HT1080 (cell line): ENCODE measurements at places on chromosomes 3 and 15. TPM values are rescaled to one million over a fixed set of nuclear protein-coding genes. Genes with fewer than 3 reads are reported as not detected.
A peak's percentile ranks its signal among the peaks of the same experiment; 100 is the strongest.

- DNase-seq = no peak
Measured at GRCh38 chr3:124057420-124057819, 65.5 kb upstream of the ROPN1 start.

DNA sequence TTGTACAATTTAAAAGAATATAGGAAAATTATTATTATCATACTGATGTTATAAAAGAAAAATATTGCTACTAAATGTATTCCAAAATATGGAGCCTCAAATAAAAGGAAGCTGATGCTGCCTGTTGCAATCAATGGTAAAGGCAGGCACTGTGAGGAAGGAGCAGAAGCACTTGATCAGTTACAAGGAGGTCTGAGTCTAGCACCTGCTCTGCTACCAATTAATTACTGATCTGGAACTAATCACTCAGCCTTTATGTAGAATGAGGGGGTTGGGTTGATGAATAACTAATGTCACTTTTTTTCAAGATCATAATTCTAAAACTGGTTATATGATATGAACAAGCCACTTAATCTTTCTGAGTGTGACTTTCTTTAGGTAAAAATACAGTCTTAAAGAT, 5.5 kb downstream of the ADGRG7 start:
- DNase-seq = no peak

- DNase-seq = no peak
Measured at GRCh38 chr15:61031532-61031931, 197.6 kb downstream of the RORA start.

DNA sequence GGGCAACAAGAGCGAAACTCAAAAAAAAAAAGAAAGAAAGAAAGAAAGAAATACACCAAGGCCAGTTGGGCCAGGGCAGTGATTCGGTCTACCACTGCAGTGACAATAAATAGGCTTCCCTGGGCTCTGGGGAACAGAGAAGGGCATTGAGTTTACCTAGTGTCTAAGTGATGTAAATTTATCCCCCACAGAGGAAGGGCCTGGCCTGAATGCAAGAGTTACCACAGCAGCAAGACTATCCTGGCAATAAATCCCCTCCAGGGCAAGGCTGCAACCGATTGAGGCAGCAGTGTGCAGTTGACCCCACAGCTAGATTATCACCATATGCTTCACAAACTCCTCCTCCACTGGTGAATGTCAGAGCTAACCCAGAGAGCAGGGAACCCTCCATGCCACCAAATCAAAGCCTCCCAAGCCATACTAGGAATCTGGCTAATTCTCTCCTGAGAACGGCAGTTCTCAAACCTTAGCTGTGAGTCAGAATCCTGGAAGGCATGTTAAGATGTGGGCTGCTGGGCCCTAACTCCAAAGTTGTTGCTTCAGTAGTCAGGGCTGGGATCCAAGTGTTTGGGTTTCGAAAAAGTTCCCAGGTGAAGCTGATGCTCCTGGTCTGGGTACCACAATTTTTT, 64.3 kb upstream of the GATM start:
- peak; percentile 26 for DNase-seq

GRCh38 chr3:160393346-160394008, 5.5 kb downstream of the IFT80 start:
- no peak for DNase-seq

DNA sequence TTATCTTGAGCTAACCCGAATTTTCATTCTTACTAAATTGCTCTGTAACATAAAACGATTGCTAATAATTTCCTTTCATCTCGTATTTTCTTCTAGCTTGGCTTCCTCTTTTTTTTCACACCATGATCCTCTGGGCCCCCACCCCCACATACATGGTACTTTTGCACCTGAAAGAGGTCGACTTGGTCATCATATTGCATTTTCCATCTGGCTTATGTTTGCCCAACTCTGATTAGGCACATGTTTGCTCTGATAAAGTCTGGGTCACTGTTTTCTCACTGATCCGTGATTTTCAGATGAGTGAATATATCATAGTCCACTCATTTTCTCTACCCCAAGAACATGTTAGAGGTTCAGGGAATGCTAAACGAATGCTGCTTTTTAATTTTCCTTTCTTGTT, 49.5 kb downstream of the ARRDC4 start:
- no peak for DNase-seq

DNA sequence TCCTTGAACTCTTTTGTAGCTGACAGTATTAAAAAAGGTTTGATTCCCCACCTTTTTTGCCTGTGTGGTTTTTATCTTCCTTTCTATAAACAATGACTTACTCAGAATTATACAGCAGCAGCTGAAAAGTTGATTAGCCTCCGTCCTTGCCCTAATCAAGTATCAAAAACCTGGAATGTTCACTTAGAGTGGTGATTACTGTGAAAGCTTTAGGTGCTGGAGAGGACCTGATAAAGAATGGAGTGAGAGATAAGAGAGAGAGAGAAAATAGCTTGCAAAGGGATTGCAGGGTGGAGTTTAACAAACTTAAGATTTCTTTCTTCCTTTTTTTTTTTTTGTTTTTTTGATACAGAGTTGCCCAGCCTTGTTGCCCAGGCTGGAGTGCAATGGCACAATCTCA, 6.7 kb downstream of the CGNL1 start:
- no peak for DNase-seq

DNA sequence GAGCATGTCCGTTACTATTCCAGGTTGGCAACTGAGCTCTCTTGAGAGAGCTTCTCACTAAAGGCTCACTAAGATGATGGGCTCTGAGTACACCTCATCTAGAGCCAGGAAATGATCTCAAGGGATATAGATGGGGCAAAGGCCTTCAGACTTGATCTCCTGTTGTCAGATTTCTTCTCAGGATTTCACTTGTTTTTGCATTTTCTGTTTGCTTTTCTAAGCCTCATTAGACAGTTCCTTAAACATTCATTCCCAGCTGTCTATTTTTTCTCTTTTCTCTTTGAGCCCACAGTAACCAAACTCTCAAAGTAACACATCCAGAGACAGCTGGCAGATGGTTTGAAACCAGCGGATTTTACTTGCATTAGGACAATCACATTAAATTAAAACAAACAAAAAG, 28.4 kb upstream of the ARL8B start:
- no peak for DNase-seq

- DNase-seq = no peak
Measured at GRCh38 chr15:101599091-101599490, 53.1 kb downstream of the TM2D3 start.

GRCh38 chr3:195703776-195704175, 17.0 kb upstream of the MUC20 start:
- DNase-seq = no peak

- peak; percentile 89 for DNase-seq
Measured at GRCh38 chr15:99253381-99254090, 2.3 kb downstream of the LRRC28 start.

- DNase-seq = no peak
Measured at GRCh38 chr3:14344351-14344750, 58.1 kb upstream of the SLC6A6 start.

- no peak for DNase-seq
Measured at GRCh38 chr3:50127251-50127691, 27.9 kb upstream of the SEMA3F start.

DNA sequence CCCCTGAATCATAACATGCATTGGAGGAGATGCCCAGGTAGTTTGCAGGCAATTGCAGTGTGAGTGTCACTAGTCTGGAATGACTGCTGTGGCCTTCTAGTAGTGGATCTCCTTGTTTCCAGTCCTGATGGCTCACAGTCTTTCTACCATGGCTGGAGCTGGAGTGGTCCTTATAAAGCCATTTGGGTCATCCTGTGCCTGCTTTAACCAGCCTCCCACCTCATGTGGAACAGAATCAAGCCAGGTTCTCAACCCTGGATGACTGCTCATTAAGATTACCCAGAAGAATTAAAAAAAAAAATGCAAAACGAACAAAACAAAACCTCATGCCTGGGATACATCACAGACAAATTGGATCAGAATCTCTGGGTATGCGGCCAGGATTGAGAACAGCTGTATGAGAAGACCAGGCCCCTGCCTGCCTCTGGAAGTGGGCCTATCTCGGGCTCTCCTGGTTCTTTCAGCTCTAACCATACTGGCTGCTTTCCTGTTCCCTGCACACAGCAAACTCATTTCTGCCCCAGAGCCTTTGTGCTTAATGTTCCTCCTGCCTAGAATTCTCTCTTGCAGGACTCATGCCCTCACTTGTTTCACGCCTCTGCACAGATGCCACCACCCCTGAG, 96.4 kb downstream of the ITPR1 start:
- DNase-seq = no peak

DNA sequence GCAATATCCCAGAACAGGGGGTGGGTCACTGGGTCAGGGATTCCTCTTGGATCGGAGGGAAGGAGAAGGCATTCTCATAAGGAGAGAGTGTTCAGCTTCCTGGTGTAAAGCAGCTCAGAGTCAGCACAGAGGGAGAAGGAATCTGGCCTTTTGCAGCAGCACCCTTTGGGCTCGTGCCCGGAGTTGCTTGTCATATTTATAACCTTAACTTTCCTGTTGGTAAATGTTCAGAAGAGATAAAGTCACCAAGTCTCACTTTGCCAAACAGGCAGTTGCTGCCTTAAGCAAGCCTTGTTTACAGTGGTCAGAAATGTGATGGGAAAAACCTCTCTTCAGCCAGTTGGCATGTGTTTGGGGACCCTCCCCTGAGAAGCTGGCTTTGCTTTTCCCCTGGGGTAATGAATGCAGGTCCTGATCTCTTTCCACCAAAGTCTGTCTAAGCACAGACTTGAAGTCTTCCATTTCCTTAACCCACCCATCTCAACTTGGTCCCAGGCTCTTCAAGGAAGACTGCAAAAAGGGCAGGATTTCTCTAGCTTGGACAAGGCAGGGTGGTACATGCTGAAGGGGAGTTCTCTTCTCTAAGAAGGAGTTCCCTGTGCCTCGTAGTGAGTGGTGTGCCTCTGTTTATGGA, 206.9 kb upstream of the BHLHE40 start:
- no peak for DNase-seq

GRCh38 chr3:116265320-116265695, 180.0 kb downstream of the LSAMP start:
- DNase-seq = no peak

DNA sequence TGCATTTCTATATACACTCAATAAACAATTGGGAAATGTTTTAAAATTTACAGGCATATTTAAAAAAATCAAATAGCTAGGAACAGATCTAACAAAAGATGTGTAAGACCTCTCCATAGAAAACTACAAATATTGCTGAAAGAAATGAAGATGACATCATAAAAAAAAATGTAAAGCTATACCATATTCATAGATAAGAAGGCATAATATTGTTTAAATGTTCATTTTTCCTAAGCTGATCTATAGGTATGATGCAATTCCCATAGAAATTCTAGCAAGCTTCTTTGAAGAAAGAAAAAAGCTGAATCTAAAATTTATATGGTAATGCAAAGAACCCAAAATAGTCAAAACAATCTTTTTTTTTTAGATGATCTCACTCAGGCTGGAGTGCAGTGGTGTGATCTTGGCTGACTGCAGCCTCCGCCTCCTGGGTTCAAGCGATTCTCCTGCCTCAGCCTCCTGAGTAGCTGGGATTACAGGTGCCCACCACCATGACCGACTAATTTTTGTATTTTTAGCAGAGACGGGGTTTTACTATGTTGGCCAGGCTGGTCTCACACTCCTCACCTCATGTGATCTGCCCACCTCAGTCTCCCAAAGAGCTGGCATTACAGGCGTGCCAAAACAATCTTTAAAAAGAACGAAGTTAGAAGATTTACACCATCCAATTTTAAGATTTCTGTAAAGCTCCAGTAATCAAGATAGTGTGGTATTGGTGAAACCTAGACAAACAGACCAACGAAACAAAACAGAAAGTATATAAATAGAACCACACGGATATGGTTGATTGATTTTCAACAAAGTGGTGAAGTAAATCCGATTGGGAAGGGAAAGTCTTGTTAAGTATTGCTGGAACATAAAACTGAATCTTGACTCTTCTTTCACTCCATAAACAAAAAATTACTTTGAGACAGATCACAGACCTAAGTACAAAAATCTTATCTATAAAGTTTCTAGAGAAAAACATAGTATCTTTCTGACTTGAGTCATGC, 6.3 kb upstream of the BHLHE40 start:
- DNase-seq = no peak

GRCh38 chr15:98805434-98806274, 157.3 kb downstream of the IGF1R start:
- DNase-seq = no peak

- DNase-seq = peak; percentile 94
Measured at GRCh38 chr3:157436583-157437291, at the start of gene PTX3. Gene PTX3, plus strand, starts transcription at chr3:157436850. Its CDS starts 84 bp downstream, at chr3:157436934.

GRCh38 chr3:45078910-45079522, 52.9 kb downstream of the CLEC3B start:
- no peak for DNase-seq

DNA sequence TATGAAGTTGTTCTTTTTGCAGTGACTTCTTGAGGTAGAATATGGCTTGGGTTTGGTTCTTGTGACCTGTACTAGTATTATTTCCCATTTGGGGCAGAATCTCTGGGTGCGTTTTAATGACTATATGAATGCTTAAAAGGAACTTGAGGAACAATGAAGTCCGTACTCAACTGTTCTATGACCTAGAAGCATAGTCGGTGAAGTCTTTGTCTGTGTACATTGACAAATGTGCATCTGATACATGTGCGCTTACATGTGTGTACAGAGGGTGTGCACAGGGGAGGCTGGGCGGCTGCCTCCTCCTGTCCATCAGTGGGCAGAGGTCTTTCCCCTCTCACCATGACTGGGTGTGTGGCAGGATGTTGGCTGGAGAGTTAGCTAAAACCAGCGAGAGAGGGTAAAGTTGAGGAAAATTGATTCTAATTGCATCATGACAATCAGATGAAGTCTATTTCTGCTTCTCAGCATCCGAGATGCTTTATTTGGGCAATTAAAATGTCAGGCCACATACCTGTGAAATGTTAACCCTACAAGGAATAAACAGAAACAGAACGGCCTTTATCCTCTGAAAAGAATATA, 1.0 kb upstream of the NR2F2 start:
- DNase-seq = peak; percentile 31

DNA sequence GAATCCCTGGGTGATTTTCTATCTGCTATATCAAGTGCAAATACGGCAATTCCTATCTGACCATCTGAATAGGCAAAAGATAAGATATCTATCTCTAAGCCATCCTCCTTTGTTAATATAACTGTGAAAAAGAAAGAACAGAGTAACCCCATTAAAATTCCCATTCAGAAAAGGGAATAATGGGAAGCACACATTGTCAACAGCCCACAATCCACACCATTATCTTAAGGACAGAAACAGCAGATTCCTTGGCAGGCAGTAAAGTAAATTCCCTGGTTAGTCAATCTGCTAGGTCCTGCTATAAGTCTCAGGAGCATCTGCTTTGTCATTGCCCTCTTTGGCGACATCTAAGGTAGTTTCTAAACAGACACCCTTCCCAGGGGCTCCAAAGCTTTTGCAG, 21.9 kb upstream of the NRG4 start:
- DNase-seq = no peak

The SLCO3A1 gene
- total RNA-seq = 2.6 and 4.6 TPM in 2 replicates

The DHX36 gene
- total RNA-seq = 49.9 and 73.9 TPM in 2 replicates

The SNTN gene
- not detected in 2 replicates for total RNA-seq

The MUC20 gene
- not detected in 2 replicates for total RNA-seq

The LMCD1 gene
- 1.3 and 6.8 TPM in 2 replicates for total RNA-seq

The AMOTL2 gene
- total RNA-seq = 197 and 213 TPM in 2 replicates

The STXBP5L gene
- 0.05 TPM in 1 of 2 replicates, not detected in the other for total RNA-seq

The MKRN2OS gene
- not detected in 2 replicates for total RNA-seq

The EXOSC7 gene
- 69.1 and 71.0 TPM in 2 replicates for total RNA-seq

The CAMK2N2 gene
- total RNA-seq = 3.6 and 10.5 TPM in 2 replicates

The PLA2G4F gene
- total RNA-seq = not detected in 2 replicates

The CRYGS gene
- 0.13 and 0.94 TPM in 2 replicates for total RNA-seq

The ITPKA gene
- 10.9 and 15.0 TPM in 2 replicates for total RNA-seq

The CISH gene
- total RNA-seq = 0.10 and 0.53 TPM in 2 replicates

The ST8SIA2 gene
- total RNA-seq = 1.4 and 1.8 TPM in 2 replicates

The NTRK3 gene
- 0.10 TPM in 1 of 2 replicates, not detected in the other for total RNA-seq

The C3orf85 gene
- total RNA-seq = not detected in 2 replicates

The FBLN2 gene
- 0.03 and 0.05 TPM in 2 replicates for total RNA-seq

The FES gene
- total RNA-seq = 8.8 and 15.0 TPM in 2 replicates

The CSPG4 gene
- 15.4 and 16.9 TPM in 2 replicates for total RNA-seq
